ENCODE measurements at places on chromosomes 16 and 17.

DNA sequence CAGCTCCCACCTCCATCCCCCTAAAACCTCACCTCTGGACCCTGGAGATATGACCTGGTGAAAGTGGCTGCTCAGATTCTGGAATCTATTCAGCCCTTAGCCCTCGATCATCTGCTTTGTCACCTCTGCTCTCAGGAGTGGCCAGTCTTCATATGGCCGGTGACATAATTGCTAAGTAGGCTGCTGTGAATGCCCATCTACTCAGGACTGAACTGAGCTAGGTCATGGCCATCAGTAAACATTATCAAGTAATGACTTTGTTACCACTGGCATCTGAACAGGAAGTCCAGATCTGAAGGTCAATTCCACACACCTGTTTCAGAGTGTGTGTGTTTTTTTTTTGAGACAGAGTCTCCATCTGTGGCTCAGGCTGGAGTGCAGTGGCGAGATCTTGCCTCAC, 78.6 kb downstream of the CDK5R1 start:
- no peak for DNase-seq

DNA sequence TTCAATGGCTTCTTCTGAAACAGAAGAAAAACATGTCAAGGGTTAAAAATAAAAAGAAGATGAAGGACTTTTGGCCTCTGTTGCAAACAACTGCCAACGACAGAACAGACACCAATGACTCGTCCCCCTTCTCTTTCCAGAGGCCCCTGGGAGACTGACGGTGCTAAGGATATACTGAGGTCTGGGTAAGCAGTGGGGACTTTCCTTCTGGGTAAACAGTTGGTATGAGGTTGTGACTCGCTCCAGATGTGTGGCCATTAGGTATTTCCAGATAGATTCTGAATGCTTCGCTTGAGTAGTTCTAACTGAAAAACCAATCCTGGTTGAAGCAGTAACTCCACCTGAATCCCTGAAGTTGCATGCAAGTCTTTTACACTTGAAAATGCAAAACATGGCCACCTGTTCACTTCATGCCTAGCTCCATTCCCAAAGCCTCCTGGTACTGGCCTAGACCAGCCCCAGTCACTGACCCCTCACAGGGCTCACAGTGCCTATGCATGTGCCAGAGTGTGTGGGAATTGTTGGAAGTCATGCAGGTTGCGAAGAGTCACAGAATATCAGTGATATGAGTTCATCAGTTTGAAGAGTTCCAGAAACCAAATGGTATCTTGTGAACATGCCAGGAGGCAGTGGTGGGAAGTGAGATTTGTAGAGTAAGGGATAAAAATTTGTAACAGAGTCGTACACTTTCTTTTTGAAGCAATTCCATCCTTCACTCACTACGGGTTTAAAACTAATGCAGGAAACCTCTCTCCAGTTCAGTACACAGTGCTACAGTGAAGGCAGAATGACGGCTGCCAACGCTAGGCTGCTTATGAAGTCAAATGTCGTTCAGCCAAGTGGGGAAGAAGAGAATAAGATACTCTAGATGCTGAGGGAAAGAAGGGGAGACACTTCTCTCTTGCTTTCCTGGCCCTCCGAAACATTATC, 217.8 kb downstream of the ZFHX3 start:
- no peak for DNase-seq

DNA sequence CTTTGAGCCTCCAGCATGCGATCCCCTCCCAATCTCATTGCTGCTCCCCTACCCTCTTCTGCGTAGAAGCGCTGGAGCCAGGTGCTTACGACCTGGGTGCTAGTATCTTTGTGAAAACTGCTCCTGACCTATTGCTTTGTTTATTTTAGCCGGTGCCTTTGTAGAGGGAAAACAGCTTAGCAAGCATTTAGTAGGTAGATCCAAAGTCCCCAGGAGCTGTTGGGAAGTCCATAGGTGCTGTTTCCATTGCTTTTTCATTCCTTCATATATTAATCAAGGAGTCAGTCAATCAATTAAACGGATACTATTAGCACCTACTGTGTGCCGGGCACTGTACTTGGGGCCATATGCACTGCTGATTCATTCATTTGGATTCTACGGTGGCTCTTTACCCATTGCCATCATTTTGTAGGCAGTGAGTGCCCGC, 497.6 kb downstream of the WWOX start:
- DNase-seq: no peak

DNA sequence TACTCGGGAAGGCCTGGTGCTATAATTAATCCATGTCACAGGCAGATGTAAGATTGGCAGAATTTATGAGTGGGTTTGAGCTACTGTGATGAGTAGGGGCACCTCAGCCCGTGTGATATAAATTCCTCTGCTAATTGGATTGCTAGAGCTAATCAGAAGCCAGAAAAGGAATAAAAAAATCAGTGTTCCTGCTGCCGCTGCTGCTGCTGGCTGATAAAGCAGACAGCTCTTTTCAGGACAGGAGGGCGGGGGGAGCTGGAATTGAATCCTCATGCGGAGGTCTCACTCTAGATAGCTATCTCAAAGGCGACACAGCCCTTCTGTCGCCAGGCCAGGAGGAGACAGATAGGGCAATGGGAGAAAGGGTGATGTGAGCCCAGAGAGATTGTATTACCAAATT, 182.7 kb upstream of the ZFHX3 start:
- DNase-seq: no peak

DNA sequence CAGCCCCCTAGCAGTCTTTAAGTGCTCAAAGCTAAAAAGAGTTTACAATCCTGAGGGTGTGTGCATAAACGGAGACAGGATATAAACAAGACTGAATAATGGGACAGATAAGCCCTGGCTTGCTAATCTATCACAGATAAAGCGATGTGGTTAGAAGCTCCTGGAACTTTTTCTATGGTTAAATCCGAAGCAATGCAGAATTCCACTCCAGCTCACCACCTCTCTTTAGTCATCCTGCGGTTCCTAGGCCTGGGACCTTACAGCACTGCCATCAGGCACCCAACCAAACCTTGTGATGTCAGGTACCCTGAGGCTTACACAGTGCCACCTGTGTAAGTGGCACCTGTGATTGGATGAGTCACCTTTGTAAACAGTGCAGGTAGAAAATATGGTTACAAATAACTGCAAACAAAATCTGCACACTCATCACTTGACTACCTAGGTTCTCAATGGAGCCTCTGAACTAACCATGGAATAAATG, 31.5 kb upstream of the B4GALNT2 start:
- no peak for DNase-seq

- no peak for DNase-seq
Observed at GRCh38 chr17:75241502-75241901, 19.9 kb downstream of the GGA3 start.

- DNase-seq: no peak
Observed at GRCh38 chr17:33671491-33671890, 378.4 kb upstream of the ASIC2 start.

- DNase-seq: no peak
Observed at GRCh38 chr17:59619035-59619297, 729 bp upstream of the CLTC start.

DNA sequence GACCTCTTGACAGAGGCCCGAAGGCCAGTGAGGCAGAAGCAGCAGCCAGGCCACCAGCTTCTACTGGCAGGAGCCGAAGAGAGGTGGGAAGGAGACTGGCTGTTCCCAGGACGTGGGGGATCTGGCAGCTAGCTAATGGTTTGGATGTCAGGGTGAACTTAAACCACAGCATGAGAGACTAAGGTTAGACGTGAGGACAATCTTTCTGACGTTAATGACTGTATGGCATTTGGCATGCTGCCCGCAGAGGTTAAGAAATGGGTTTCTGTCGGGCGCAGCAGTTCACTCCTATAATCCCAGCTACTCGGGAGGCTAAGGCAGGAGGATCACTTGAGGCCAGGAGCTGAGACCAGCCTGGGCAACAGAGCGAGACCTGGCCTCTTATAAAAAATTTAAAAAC, 6.3 kb upstream of the KRT13 start:
- DNase-seq: no peak

DNA sequence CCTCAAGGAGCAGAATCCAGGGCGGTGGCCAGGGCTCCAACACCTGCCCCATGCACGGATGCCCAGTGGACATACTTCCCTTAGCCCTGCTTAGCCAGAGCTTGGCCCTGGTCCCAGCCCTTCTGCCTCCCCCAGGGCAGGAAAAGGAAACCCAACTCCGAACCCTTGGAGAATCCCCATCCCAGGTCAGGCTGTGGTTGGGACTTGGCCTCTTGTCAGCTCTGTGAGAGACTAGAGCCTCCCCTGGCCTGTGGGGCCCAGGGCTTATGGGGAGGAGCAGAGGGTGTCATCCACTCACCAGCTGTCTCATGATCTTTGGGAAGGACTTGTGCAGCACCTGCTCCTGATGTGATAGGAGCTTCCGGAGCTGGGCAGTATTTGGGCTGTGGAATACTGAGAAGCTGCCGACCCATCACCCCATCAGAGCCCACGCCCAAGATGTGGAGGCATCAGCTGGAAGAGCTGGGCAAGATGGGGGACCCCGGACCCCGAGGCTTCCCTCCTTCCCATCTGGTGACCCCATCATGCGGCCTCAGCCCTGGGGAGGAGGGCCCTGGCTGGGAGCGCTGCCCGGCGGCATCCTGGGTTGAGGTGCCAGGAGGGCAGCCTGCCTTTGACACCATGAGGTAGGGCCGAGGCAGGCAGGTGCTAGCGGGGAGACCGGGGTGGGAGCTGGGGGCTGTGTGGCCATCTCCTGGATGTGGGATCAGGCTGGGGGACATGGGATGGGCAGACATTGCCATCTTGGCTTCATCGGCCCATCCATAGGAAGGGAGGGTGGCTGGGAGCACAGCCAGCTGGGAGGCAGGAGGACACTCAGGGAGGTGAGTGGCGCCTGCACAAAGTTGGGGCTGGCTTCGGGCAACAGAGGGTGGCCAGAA, 45.1 kb downstream of the TNFRSF13B start:
- DNase-seq: no peak

DNA sequence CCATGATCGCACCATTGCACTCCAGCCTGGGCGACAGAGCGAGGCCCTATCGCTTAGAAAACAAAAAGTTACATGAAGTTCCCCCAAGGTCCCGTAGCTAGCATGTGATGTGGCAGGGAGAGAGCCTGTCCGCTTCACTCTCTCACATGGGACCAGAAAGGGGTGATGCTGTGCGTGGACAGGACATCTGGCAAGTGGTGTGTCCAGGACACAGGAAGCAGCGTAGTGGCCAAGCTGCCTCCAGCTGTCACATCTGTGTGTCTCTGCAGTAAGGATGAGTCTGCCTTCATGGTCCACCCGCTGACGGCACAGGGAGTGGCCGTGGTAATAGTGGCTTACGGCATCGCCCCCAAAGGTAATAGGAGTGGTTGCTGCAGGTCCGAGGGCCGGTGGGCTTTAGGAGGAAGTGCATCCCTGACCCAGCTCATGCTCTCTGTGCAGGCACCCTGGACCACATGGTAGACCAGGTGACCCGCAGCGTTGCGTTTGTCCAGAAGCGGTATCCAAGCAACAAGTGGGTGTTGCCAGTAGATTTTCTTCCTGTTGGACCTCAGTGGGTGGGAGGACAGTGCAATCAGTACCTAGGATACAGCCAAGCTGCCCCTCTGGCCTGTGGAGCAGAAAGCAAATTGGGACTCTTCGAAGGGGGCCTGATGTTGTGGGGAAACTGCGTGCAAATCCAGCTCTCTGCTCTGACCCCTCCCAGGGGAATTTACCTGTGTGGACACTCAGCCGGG, 9.5 kb upstream of the BIRC5 start:
- DNase-seq: no peak

GRCh38 chr17:36066365-36066985, 2.4 kb downstream of the CCL18 start:
- DNase-seq: peak; percentile 60

GRCh38 chr17:44200478-44201155, 933 bp upstream of the ATXN7L3 start:
- DNase-seq: no peak

- no peak for DNase-seq
Observed at GRCh38 chr17:3610523-3610922, 1.3 kb upstream of the TRPV1 start.

GRCh38 chr17:80362428-80363119, 52.4 kb upstream of the ENDOV start:
- no peak for DNase-seq

DNA sequence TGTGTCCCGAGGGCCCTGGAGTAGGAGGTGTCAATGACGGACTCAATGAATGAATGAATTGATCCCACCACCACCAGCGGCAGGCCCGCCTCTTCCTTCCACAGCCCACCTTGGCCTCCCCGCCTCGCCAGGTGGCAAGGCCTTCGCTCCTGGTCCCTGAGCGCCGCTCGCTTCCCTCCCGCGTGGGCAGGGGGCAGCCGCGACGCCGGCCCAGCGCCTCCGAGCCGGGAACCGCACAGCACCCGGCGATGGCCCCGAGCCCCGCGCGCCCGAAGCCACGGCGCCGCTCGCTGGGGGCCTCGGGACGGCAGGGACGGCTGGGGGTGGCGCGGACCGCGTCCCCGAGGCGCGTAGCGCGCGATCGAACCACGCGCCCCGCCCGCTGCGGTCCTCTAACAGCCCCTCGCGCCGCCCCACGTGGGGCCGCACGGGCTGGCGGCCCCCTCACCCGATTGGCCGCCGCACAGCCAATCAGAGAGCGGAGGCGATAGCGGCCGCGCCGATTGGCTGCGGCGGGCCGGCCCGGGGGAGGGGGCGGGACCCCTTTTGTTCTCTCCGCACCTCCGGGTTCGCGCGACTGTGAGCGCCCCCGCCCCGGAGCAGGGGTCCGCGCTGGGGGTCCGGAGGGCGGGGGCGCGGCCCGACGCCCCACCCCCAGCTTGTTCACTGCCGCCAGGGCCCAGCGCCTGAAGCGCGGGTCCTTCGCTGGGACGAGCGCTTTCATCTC, 31.4 kb downstream of the ACTG1 start:
- DNase-seq: peak; percentile 45

- no peak for DNase-seq
Observed at GRCh38 chr16:3175157-3176093, 12.6 kb upstream of the OR1F1 start.

GRCh38 chr17:57735707-57736106, 9.4 kb downstream of the CCDC182 start:
- no peak for DNase-seq

DNA sequence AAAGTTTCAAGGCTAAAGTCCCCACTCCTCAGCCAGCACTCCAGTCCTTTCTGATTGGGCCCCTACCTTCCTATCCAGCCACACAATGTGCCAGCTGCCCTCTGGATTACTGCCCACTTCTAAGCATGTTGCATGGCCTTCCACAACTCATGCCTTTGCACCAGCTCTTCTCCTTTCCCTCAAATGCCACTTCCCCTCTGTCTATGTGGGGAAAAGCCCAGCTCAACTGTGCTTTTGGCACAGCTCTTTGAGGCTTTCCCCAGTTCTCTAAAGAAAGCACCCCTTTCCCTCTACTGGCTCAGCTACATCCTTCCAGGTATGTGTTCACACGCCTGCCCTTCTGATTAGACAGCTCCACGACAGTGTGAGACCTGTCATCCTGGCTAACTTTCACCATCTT, 18.5 kb downstream of the GTF3C1 start:
- DNase-seq: no peak

GRCh38 chr17:76500747-76501017, 541 bp downstream of the RHBDF2 start:
- no peak for DNase-seq
